Hepatocyte (in vitro differentiated cells): ENCODE measurements at places on chromosomes 4 and X. TPM values are rescaled to one million over a fixed set of nuclear protein-coding genes. Genes with fewer than 3 reads are reported as not detected.

GRCh38 chrX:44157283-44157682 is 184.1 kb upstream of the NDP start:
- DNase-seq: no peak

- DNase-seq: no peak
These were observed 75.4 kb downstream of the ABLIM2 start for GRCh38 chr4:8083086-8083825.

DNA sequence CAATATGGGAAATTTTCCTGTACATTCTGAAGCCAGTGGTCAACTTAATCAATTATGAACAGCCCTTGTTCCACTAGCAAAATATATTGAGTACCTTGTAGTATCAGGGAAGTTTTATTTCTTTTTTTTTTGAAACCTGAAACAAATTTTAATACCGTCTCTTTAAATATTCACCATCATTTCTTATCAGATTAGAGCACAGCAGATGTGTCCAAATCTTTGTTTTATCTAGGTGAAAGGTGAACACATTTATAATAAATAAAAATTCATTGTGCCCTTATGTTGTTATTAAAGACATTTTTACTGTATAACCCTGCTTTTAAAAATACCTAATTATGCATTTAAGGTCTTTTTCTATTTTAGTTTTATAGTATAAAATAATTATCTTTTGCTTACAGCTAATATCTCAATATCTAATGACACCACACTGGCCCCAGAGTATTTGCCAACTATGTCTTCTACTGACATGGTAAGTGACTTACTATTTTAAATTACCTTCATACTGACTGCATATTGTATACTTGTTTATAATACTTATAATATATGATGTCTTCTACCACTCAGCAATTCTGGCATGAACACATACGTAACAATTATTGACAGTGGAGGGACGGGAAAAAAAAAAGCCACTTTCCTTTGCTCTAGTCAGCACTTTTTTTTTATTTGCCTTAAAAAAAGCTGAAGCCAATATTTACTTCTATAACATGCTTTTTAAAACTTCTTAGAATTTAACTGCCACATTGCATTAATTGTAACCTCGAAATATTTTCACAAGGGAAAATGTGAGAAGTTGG is 147.9 kb downstream of the SLC4A4 start:
- no peak for DNase-seq

DNA sequence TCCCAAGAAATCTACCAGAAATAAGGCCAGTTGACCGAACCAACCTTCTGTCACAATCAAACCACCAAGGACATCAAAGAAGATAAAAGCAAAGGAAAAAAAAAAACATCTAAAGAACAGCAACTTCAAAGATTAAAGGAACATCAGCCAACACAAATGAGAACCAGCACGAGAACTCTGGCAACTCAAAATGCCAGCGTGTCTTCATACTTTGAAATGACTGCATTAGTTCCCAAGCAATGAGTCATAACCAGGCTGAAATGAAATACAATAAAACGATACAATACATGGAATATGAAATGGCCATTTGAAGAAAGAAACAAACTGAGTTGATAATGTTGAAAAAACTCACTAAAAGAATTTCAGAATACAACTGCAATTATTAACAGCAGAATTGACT is 611.6 kb upstream of the GRIA3 start:
- DNase-seq: no peak

- no peak for DNase-seq
These were observed 38.1 kb downstream of the NAA11 start for GRCh38 chr4:79287718-79288117.

DNA sequence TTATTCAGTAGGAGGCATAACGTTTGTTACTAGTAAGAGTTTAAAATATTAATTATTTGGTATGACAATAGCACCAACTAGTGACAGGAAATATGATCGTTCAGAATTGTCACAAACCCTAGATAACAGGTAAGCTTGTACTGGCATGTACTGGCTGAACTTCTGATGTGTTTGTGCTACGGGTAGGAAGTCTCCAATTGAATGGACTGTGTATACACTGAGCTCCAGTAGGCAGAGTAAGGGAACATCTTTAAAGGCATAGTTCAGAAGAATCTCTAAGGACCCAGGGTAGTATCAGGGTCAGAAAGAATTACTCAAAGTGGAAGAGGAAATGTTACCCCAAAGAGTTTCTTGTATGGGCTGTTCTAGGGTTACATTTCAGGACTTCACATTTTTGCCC is 230.4 kb downstream of the EDA2R start:
- DNase-seq: no peak

- no peak for DNase-seq
These were observed 108.9 kb downstream of the UNC5C start for GRCh38 chr4:95439896-95440295.

DNA sequence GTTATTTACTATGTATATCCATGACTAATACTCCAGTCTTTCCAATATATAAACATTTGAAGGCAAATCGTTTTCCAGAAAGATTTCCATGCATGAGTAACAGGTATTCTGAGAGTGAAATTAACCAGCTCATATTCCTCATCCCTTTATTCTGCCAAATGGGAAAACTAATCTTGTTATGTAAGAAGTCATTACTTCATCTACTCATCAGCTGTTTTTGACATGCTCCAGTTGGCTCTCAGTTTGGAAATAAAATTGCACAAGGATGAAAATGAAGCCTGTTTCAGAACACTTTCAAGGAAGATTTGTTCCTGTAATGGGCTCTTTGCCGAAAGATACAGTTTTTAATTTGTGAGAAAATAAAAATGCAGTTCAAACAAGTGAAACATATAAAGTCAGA is 121.9 kb downstream of the KCTD8 start:
- DNase-seq: no peak

- DNase-seq: no peak
These were observed 55.1 kb downstream of the RS1 start for GRCh38 chrX:18616688-18617406.

GRCh38 chr4:188275686-188276085 is 136.4 kb downstream of the TRIML1 start:
- DNase-seq: no peak

- DNase-seq: no peak
These were observed 88.5 kb upstream of the ADRA2C start for GRCh38 chr4:3677748-3678070.

DNA sequence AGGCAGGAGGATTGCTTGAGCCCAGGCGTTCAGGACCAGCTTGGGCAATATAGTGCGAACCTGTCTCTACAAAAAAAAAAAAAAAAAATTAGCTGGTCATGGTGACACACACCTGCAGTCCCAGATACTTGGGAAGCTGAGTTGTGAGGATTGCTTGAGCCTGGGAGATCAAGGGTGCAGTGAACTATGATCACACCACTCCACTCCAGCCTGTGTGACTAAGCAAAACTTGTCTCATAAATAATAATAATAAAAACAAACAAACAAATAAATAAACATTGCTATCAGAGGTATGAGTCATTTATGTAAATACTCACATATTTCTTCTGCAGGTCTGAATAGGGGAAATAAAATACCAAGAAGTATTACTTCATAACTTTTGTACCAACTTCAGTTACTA is 1372.7 kb upstream of the AGA start:
- DNase-seq: no peak

DNA sequence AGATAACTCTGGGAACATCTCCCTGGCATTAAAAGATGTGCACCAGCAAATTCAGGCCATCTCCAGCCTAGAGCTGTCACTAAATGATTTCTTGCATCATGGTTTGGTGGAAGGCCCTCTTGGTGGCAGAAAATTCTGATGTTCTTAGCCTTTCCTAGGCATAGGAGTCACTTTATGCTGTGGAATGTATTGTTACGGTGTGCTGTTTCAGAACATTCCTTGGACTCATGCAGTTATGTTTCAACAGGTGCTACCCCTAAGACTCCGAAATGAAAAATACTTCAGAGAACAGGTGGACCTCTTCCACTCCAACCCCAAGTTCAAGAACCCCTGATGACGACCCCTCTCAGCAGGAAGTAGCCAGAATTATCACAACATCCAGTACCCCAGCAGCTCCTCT is 20.3 kb upstream of the PAPSS1 start:
- DNase-seq: no peak

GRCh38 chr4:87523307-87523706 is 5.9 kb downstream of the SPARCL1 start:
- no peak for DNase-seq

DNA sequence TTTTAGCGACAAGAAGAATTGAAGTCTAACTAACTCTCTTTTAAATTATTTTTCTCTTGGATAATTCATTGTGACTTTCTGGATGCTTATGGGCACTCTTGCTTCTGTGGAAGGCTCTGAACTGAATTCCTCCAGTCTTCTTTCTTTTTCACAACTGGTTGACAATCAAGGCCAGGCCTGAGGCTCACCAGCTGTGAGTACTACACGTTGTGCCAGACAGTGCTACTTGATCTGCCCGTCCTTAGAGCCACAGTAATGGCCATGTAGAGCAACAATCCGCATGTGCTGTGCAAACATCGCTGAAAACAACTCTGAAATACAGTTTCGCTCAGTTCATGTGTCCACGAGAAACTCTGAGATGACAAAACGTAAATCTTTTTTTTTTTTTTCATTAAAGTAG is 1336.3 kb upstream of the AGA start:
- DNase-seq: no peak

- DNase-seq: no peak
These were observed 10.1 kb downstream of the IDS start for GRCh38 chrX:149494844-149495565.

PDGFC gene
- 58.7 and 63.3 TPM in 2 replicates for total RNA-seq

S100G gene
- 35.3 and 51.1 TPM in 2 replicates for total RNA-seq

GPR119 gene
- 1.4 TPM in 1 of 2 replicates, not detected in the other for total RNA-seq

OR13H1 gene
- not detected in 2 replicates for total RNA-seq

GSX2 gene
- total RNA-seq: not detected in 2 replicates
